Muscle of arm (tissue), 14 donors: ENCODE measurements at places on chromosomes 5 and 9.

DNA sequence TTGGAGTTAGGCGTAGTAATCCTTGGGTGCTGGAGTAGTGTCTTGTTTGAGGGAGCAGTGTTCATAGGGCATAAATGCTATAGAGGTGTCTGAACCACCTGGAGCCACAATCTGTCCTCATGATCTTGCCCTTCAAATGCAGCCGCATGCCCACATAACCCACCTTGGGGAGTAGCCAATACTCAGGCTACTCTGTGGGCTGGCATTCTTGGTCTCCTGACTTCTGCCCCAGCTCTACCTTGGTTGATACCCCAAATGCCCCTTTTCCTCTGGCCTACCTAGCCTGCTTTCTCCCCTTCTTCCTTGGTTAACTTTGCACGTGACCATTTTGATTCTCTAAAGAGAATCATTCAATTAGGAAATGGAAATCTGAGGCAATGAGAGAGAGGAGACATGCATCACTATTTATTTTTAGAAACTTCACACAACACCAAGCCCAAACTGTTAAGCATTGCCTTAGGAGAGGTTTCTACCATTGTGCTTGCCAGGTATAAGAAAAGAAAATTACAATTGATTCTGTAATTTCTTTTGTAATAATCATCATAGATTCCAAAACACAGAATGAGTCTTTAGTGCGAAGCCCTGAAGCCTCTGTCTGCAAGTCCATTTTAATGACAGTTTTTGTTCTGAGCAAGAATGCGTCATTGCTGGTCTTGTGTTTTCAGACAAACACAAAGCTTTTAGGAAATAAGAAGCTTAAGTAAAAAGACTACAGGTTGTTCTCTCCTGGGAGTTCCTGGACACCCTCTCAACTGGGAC is 135.2 kb downstream of the C9orf152 start:
- DNase-seq: no peak

DNA sequence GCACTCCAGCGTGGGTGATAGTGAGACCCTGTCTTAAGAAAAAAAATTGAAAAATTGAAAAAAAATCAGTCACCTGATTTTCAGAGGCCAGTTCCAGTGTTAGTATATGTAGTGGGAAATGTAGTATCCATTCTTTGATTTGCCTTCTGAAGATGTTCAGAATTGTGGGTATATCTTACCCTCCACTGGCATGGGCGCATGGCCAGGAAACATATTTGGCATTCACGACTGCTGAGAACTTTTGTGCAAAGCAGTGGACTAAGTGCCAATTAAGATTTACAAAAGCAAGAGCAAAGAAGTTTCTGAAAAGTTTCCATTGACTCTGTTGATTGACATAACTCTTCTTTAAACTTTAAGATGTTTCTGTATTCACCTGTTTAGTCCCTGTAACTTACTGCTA is 2.4 kb downstream of the CAVIN4 start:
- no peak for DNase-seq

GRCh38 chr5:158119961-158120723 is 261.2 kb upstream of the CLINT1 start:
- no peak for DNase-seq

DNA sequence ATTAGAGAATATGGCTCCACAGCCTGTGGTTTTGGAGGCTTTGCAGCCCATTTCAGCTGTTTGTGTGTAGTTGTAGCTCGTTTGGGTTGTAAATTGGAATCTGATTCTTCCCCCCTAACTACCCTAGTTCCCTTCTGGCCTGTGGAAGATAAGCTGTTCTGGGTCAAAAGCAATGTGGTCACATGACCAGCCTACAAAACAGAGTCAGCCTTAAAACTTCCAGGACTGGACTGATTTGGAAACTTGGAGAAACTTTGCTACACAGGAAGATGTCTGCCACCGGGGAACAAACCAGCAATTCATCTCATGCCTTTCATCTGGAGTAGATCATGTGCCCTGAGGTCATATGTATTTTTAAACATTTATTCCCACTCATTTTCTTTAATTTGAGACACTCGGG is 83.8 kb downstream of the DAPK1 start:
- DNase-seq: no peak

DNA sequence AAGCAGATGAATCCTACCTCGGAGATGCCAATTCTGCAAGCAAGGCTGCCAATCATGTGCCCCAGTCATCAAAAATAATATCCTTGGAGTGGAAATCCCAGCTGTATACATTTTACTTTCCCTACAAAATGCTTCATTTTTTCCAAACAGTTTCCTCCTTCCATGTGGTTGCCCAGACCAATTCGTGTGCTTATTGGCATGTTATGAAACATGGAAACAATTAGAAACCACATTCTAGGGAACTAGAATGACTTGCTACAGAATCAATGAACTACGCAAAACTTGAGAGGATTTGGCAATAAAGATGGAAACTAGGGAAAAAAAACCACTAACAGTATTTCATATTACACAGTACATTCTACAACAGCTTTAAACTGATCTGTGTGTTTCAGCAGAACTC is 584.5 kb upstream of the DMAC1 start:
- peak; percentile 48 for DNase-seq

- peak; percentile 50 for DNase-seq
Observed at GRCh38 chr5:112637343-112637742, 100.3 kb upstream of the APC start.

DNA sequence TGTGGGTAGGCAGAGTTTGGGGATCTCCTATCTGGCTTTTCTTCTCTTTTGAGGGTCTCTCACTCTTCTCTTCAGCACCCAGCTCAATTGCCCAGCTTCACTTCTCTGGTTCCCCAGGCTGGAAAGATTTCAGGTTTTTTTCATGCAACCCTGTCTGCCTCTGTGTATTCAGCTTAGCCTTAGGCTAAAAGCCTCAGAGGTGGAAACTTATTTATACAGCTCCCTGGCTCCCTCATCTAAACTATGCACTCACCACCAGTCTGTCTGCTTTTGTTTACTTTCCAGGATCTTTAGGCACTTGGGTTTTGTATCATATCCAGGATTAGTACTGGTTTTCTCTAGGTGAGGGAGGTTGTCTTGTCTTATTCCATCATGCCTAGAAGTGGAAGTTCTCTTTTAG is 540.2 kb upstream of the TRPC7 start:
- DNase-seq: no peak

DNA sequence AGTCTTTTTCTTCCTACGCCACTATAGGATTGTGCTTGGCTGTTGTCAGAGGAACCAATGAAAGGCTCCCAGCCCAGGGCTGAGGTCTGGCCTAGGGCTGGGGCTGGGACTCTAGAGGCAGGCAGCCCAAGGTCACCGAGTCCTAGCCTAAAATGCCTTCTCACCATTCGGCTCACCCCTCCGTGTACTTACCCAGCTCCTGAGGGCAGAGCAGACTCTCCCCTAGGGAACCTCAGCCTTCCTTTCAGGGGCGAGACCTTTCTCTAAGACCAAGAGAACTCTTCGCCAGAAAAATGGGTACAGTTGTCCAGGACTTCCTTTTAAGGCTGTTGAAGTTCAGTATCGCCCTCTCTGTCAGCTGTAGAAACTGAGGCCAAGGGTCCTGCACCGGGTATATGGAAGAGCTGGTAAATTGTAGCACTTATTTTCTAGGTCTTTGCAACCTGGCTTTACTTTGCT is 1.7 kb upstream of the SPRY4 start:
- no peak for DNase-seq

- DNase-seq: no peak
Observed at GRCh38 chr5:141926434-141926833, 2.8 kb downstream of the DELE1 start.
